ENCODE measurements at places on chromosomes 16 and 17. TPM values are rescaled to one million over a fixed set of nuclear protein-coding genes. Genes with fewer than 3 reads are reported as not detected.

GRCh38 chr17:82400206-82400605, 17.9 kb upstream of the HEXD start:
- no peak overlapping the region for H3K4me3 ChIP-seq
- peaks cover 19% of the 10 kb centered on the region for H3K36me3 ChIP-seq
- H3K27me3 ChIP-seq, result no peaks in the 10 kb centered on the region
- no peak for DNase-seq
- no peak overlapping the region for H3K27ac ChIP-seq

GRCh38 chr17:79733692-79734070, 2.9 kb downstream of the ENPP7 start:
- H3K4me3 ChIP-seq, result no peak overlapping the region
- DNase-seq, result no peak
- H3K27ac ChIP-seq, result no peak overlapping the region

DNA sequence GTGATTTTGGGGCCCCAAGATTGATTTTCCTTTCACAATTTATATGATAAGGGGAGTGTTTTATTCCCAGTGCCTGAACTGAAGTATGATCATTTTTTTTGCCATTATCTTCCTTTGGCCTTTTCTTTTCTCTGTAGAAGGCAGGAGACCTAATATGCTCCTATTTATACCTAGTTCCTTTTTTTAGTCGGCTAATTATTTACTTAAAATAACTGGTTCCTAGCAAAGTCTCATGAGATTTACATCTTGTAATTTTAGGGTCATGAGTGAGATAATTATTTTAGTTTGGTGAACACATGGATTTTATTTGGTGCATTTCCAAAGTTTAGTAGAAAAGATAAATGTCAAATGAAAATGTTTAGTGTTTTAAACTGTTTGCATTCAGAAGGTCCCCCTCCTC, 24.8 kb downstream of the SEC14L1 start:
- peaks cover 30% of the 10 kb centered on the region for H3K4me1 ChIP-seq
- H3K36me3 ChIP-seq, result peaks cover 25% of the 10 kb centered on the region

GRCh38 chr17:81518785-81519283, 6.2 kb upstream of the ACTG1 start:
- DNase-seq, result no peak
- no peaks in the 10 kb centered on the region for H3K36me3 ChIP-seq
- H3K27me3 ChIP-seq, result no peaks in the 10 kb centered on the region

DNA sequence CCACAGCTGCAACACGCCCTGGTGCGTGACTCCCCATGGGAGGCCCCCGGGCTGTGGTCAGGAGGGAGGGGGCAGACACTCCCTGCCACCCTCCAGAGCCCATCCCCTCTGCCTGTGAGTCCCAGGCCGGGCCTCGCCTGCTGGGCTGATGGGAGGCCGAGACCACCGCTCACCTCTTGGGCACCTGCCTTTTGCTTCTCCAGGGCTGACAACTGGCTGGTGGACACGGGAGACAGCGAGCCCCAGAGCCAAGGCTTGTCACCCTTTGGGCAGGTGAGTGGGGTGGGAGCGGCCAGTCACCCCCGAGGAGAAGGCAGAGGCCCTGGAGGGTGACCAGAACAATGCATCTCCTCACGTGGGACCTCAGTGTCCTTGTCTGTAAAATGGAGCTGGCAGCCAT, 20.8 kb downstream of the CHMP1A start:
- peaks cover 7% of the 10 kb centered on the region for H3K4me1 ChIP-seq
- H3K4me3 ChIP-seq, result no peak overlapping the region
- DNase-seq, result no peak
- no peak overlapping the region for H3K27ac ChIP-seq
- H3K27me3 ChIP-seq, result peaks cover 3% of the 10 kb centered on the region

The CCT6B gene
- total RNA-seq, result 0.69 TPM

DNA sequence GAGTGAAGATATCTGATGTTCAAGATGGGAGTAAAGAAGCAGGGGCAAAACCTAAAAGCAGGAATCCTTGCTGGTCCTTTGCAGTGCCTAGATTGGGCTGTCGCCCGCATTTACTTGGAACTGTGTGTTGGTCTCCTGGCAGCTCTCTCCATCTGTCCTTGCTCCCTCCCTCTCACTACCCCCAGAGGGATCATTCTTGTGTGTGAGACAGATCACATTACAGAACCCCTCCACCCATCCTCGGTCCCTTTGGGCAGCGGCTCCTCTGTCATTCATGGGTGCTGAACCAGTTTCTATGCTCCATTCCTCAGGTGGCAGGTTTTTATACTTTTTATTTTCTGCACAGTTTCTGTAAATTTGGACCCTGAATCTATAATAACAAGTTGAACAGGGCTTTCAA, 99.4 kb upstream of the MYOCD start:
- H3K27me3 ChIP-seq, result no peaks in the 10 kb centered on the region
- H3K36me3 ChIP-seq, result no peaks in the 10 kb centered on the region
- no peak for DNase-seq
- no peak overlapping the region for H3K27ac ChIP-seq
- no peaks in the 10 kb centered on the region for H3K4me1 ChIP-seq
- H3K4me3 ChIP-seq, result no peak overlapping the region

DNA sequence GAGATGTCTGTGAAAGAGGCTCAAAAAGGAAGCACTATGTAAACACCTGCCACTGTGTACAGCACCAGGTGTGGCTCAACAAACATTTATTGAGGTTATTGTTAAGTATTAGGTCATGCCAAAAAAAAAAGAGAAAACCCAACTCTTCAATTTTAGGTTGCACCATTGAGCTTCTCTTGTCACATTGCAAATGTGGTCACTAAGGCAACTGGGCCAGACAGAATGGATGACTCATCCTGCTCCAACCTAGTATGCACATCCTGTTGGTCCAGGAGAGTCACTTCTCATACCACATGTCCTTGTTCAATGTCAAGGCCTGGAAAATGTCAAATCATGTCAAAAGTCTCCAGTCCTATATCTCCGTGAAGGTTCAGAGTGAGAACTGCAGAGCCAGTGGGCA, 25.0 kb downstream of the HOXB1 start:
- H3K36me3 ChIP-seq, result no peaks in the 10 kb centered on the region
- peaks cover 11% of the 10 kb centered on the region for H3K27me3 ChIP-seq
- no peak overlapping the region for H3K27ac ChIP-seq
- no peak overlapping the region for H3K4me3 ChIP-seq
- peaks cover 16% of the 10 kb centered on the region for H3K4me1 ChIP-seq

- H3K36me3 ChIP-seq, result no peaks in the 10 kb centered on the region
- no peaks in the 10 kb centered on the region for H3K27me3 ChIP-seq
- H3K4me1 ChIP-seq, result no peaks in the 10 kb centered on the region
- no peak for DNase-seq
- H3K4me3 ChIP-seq, result no peak overlapping the region
Measured at GRCh38 chr16:51592001-51592501, 441.0 kb upstream of the SALL1 start.

The KRT13 gene
- total RNA-seq, result not detected

The PRR29 gene
- total RNA-seq, result 0.21 TPM

DNA sequence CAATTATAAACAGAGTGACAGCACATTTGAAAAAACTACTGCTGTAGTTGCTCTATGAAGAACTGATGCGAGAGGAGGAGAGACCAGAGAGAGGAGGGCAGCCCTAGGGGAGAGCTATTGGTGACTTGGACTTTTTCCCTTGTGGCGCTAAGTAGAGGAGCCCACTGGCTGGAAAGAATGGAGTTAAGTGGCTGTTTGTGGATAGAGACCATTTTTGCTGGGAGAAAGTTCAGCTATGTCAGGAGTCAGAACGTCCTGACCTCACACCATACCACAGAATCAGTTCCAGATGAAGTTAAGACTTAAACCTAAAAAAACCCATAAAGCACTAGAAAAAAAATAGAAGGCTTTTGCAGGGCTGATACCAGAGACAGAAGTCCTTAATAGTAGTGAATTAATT, 2.0 kb downstream of the POLR2A start:
- H3K27ac ChIP-seq, result peak overlapping the region; percentile 71
- no peaks in the 10 kb centered on the region for H3K27me3 ChIP-seq
- peak overlapping the region; percentile 93 for H3K4me3 ChIP-seq
- DNase-seq, result no peak
- peaks cover 28% of the 10 kb centered on the region for H3K36me3 ChIP-seq

GRCh38 chr17:56064506-56064905, 88.8 kb upstream of the ANKFN1 start:
- H3K4me1 ChIP-seq, result no peaks in the 10 kb centered on the region
- H3K4me3 ChIP-seq, result no peak overlapping the region
- peaks cover 18% of the 10 kb centered on the region for H3K27me3 ChIP-seq
- H3K36me3 ChIP-seq, result peaks cover 2% of the 10 kb centered on the region

The NQO1 gene
- total RNA-seq, result 11.9 TPM

GRCh38 chr16:8885674-8886592, 3.8 kb downstream of the LITAFD start:
- peaks cover 5% of the 10 kb centered on the region for H3K36me3 ChIP-seq
- H3K4me1 ChIP-seq, result peaks cover 9% of the 10 kb centered on the region
- no peak overlapping the region for H3K4me3 ChIP-seq
- no peak for DNase-seq
- no peak overlapping the region for H3K27ac ChIP-seq
- H3K27me3 ChIP-seq, result peaks cover 9% of the 10 kb centered on the region

The PHOSPHO1 gene
- total RNA-seq, result not detected

The ANKRD13B gene
- 14.6 TPM for total RNA-seq

DNA sequence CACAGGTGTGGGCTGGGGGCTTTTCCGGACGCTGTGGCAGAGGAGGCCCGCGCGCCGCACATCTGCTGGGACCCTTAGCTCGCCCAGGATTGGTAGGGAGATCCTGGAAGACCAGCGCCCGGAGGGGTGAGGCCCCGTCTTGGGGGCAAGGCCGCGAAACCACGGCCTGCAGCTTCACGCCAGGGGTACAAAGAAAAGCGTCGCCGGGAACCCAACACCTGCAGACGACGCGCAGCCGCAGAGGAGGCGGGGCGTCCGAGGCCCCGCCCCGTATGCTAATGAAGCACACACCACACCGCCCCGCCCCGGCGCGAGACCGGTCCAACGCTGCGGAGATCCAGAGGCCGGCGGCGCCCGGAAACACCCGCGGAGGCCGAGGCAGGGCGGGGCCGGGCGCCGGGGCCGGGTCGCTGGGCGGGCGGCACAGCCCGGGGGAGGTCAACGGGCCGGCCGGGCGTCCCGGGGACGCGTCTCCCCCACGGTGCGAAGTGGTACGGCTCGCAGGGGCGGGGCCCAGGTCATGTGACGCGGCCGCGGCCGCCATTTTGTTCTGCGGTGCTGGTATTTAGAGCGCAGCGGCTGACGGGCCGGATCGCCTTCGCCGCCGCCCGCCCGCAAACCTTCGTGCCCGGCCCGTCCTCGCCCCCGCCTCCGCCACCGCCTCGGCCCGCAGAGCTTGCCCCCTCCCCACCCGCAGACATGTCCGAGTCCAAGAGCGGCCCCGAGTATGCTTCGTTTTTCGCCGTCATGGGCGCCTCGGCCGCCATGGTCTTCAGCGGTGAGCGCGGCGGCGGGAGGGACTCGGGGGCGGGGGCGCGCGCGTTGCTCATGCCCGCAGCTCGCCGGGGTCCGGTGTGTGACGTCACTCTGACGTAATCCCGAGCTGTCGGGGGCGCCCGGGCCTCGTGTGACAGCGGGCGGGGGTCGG, at the start of gene ATP6V0C:
TSS of gene ATP6V0C (plus strand) at position 548 of the 928 bp plus-strand sequence. CDS start at position 700, 152 bp downstream.
- peaks cover 4% of the 10 kb centered on the region for H3K36me3 ChIP-seq
- peak; percentile 89 for DNase-seq
- H3K4me3 ChIP-seq, result peak within 1 kb of the TSS; percentile 90
- H3K4me1 ChIP-seq, result peaks cover 49% of the 10 kb centered on the region
- H3K27ac ChIP-seq, result peak within 1 kb of the TSS; percentile 91
- H3K27me3 ChIP-seq, result no peaks in the 10 kb centered on the region

DNA sequence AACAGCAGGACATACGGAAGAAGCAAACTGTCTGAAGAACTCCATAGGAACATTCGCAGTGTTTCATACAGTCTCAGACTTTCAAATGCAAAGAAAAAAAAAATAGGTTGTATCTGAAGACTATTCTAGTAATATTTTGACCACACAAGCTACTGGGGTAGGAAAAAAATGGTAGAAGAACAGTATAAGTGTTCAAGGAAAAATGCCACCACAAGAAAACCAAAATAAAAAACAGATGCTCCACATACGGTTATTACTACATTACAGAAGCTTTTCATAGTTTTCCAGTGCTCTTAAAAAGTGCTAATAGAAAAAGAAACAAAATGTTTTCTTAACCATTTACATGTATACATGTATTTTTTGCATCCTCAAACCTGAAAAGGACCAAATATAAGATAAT, 3.7 kb downstream of the NCOR1 start:
- H3K36me3 ChIP-seq, result no peaks in the 10 kb centered on the region
- peaks cover 45% of the 10 kb centered on the region for H3K4me1 ChIP-seq
- no peaks in the 10 kb centered on the region for H3K27me3 ChIP-seq

The TBX6 gene
- 3.6 TPM for total RNA-seq

- DNase-seq, result peak; percentile 75
- H3K4me3 ChIP-seq, result peak within 1 kb of the TSS; percentile 90
- peaks cover 5% of the 10 kb centered on the region for H3K36me3 ChIP-seq
- H3K27ac ChIP-seq, result peak within 1 kb of the TSS; percentile 89
- H3K27me3 ChIP-seq, result no peaks in the 10 kb centered on the region
Measured at GRCh38 chr17:57987581-57988300, at the start of gene VEZF1. Gene VEZF1, minus strand, starts transcription at chr17:57988254. Its CDS starts 143 bp downstream, at chr17:57988111.

DNA sequence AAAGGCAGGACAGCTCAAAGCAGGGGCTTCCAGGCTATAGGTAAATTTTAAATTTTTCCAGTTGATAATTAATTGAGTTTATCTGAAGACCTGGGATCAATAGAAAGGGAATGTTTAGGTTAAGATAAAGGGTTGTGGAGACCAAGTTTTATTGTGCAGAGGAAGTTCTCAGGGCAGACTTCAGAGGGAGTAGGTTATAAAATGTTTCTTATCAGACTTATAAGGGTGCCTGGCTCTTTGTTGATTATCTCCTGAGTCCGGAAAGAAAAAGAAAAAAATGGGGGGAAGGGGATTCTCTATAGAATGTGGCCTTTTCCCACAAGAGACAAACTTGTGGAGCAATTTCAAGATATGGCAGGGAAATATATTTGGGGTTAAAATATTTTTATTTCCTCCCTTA, 15.9 kb downstream of the SLC46A1 start:
- H3K27ac ChIP-seq, result no peak overlapping the region
- no peak for DNase-seq
- peaks cover 17% of the 10 kb centered on the region for H3K36me3 ChIP-seq
- H3K4me1 ChIP-seq, result peaks cover 4% of the 10 kb centered on the region
- H3K4me3 ChIP-seq, result no peak overlapping the region

- H3K4me1 ChIP-seq, result no peaks in the 10 kb centered on the region
- H3K36me3 ChIP-seq, result peaks cover 6% of the 10 kb centered on the region
- peak overlapping the region; percentile 24 for H3K27ac ChIP-seq
- no peak for DNase-seq
Measured at GRCh38 chr17:67648032-67648905, 69.5 kb upstream of the NOL11 start.

DNA sequence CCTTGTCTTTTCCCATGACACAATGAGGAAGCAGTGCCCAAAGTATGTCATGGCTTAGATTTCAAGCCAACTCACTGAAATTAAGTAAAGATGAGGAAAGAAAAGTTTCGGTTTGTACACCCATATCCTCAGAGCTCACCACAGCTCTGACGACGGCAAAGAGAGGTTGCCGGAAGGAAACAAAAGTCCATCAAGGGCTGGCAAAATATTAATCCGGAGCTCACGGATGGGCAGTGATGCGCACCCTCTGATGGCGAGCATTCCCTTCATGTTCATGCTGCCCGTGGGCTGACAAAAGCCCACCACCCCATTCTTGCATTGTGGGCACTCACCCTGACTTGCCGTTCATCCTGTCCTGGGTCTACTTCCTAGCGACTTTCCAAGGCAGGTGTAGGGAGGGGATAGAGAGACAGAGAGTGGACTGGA, 103.1 kb downstream of the SOX9 start:
- DNase-seq, result no peak
- H3K4me1 ChIP-seq, result no peaks in the 10 kb centered on the region
- no peak overlapping the region for H3K27ac ChIP-seq
- H3K27me3 ChIP-seq, result peaks cover 22% of the 10 kb centered on the region

- H3K27ac ChIP-seq, result no peak overlapping the region
- DNase-seq, result no peak
- H3K27me3 ChIP-seq, result no peaks in the 10 kb centered on the region
- peak overlapping the region; percentile 18 for H3K4me3 ChIP-seq
Measured at GRCh38 chr17:51155416-51155815, 2.1 kb downstream of the NME1 start.

All from activated naive CD4-positive, alpha-beta T cell treated with anti-CD3 and anti-CD28 coated beads for 36 hours (primary cell).